ENCODE measurements at places on chromosomes 11 and 22. TPM values are rescaled to one million over a fixed set of nuclear protein-coding genes. Genes with fewer than 3 reads are reported as not detected.

DNA sequence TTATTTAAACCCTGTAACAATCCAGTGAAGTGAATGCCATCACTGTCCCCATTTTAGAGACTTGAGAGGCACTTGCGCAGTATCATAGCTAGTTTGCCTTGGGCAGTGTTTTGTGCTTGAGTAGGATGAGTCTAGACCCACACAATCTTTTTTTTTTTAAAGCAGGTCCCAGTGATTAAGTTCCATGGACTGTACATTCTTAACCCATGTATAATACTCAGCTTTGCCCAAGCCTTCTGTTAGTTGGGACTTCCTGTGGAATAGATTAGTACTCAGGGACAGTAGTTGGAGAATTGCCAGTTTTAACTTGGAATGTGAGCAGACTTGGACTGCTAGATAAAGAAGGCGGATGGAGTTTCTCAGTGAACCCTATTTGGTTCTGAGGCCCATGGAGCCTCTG is 108.6 kb upstream of the RASSF10 start:
- DNase-seq = peak; percentile 93

- no peak for DNase-seq
Observed at GRCh38 chr11:123033895-123034294, 28.0 kb downstream of the HSPA8 start.

DNA sequence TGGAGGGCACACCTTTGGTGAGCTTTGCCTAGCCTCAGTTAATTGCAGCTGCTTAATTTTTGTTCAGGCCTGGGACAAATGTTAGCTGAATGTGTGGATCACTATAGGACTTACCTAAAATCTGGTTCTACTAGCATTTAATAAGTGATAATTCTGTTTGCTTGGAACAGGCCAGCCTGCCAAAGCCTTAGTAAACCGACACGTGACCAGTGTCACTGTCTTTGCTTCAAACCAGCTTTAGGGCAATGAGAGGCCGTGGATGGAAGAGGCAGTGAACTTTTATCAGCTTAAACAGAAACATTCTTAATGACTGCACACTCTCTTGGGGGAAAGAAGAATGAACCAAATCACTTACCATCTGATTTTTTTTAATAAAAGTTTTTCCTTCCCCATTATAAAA is 10.8 kb downstream of the PARVA start:
- DNase-seq = no peak

The SYTL2 gene
- 8.2 TPM for total RNA-seq

GRCh38 chr11:119113716-119114115 is 6.6 kb downstream of the C2CD2L start:
- DNase-seq = no peak

Measured in bronchial epithelial cell (primary cell).